ENCODE measurements at places on chromosomes 4 and X. TPM values are rescaled to one million over a fixed set of nuclear protein-coding genes. Genes with fewer than 3 reads are reported as not detected.

The KIF4A gene
- polyA plus RNA-seq: 16.1 TPM

The ASB11 gene
- not detected for polyA plus RNA-seq

The FGFBP2 gene
- polyA plus RNA-seq: not detected

The OTUD6A gene
- polyA plus RNA-seq: 0.09 TPM

The MAD2L1 gene
- polyA plus RNA-seq: 50.1 TPM

The TMSB15A gene
- 61.6 TPM for polyA plus RNA-seq

The GAGE12J gene
- polyA plus RNA-seq: not detected

The RIPPLY1 gene
- 2.6 TPM for polyA plus RNA-seq

The COX7B2 gene
- polyA plus RNA-seq: not detected

The FBXL5 gene
- polyA plus RNA-seq: 111 TPM

GRCh38 chr4:32485956-32486355, 1765.8 kb downstream of the PCDH7 start:
- DNase-seq: no peak

- no peak for DNase-seq
These were observed 39.3 kb downstream of the EVC start for GRCh38 chr4:5750052-5750945.

DNA sequence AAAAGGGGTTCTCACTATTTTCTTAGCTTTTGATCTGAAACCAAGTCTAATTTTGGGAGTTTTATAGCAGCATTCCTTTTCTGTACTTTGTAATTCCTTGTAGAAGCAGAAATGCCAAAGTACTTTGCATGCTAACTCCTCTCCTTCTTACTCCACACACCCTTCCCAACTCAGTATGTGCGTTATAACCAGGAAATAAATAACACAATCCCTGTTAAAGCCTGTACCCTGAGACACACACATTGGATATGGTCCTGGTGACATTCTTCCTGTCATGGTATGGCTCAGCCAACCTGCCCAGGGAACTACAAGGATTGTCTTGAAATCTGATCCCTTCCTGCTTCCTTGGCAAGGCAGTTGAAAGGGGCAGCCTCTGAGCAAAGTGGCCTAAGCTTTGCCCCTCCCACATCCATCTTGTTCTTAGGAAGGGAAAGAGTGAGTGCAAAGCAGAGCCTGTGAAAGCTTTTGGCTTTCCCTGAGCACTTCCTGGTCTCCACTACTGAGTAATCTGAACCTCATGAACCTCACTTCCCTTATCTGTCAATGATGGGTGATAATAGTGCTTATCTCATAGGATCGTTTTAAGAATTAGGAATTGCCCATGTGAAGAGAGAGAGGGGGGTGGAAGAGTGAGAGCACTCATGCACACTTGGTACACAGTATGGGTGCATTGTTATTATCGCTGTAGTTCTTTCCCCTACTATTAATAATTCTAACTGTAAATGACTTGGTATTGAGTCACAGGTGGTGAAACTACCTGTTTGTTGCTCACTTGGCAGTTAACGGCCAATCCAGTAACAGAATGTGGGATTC, 109.3 kb downstream of the AFF2 start:
- DNase-seq: no peak

GRCh38 chr4:170529748-170530722, 440.3 kb upstream of the AADAT start:
- no peak for DNase-seq

DNA sequence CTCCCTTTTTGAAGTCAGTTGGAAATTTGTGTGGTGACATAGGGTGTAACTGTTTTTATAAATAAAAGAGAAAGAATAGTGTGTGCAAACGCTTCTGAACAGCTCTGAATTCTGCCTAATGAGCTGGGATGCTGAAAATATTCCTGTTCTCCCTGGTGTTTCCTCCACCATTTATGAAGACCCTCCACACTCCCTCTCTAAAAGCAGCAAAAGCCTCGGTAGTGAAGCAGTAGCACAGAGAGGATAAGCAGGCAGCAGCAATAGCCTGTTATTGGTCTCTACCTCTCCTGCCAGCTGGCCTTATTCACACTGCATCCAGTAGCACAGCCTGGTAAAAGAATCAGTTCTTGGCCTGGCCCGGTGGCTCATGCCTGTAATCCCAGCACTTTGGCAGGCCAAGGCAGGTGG, 406.1 kb downstream of the IQCM start:
- DNase-seq: no peak

DNA sequence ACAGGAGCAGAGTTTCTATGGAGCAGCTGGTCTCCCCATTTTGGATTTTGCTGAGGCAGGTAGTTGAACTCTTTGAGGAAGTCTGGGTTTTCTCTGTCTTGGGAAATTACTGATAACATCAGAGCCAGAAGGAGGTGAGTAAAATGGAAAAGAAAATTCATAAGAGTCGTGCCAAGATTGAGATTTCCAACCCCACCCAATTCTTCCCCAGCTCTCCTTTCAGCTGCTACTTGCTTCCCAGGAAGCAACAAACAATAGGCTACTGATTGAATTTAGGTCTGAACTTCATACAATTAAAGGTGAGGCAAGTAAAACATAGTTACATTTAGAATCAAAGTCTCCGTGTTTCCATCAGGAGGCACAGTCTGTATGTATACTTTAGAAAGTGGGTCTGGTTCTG, 54.6 kb upstream of the EOLA2 start:
- no peak for DNase-seq

- DNase-seq: no peak
These were observed 34.8 kb downstream of the UBE2K start for GRCh38 chr4:39732728-39733127.

DNA sequence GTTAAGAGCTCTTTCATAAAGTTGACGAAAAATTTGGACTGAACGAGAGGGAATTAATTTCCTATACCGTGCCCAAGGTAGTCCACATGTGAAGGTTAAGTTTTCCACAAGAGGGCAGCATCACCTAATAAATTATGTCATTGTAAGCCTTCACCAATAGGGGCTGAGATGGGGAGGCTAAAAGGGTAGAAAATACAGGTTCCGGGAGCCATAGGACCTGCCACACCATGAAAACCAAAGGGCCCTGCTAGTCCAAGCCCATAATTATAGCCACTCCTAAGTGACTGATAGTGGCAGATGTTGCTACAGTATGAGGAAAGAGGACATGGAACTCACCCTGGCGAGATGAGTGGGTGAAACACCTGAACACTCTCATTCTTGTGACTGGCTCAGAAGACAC, 122.2 kb downstream of the SHROOM4 start:
- no peak for DNase-seq

- DNase-seq: no peak
These were observed 1473.6 kb downstream of the STIM2 start for GRCh38 chr4:28334249-28334648.

GRCh38 chr4:73213916-73214653, 44.5 kb downstream of the ANKRD17 start:
- DNase-seq: no peak

DNA sequence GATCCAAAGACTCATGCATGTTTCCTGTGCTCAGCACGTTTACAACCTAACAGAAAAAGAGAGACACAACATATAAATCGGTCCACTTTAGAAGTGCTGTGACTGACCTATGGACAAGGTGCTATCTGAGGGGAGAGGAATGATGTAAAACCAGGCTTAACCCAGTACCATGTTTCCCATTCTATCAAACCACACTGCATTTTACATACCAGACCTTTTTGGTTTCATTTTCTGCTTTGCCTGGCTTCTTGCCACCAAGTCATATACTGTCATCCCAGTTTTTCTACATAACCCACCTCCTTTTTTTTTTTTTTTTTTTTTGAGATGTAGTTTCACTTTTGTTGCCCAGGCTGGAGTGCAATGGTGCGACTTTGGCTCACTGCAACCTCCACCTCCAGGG, 82.2 kb downstream of the KLF8 start:
- no peak for DNase-seq

GRCh38 chr4:3347871-3348270, 55.0 kb downstream of the RGS12 start:
- no peak for DNase-seq

- DNase-seq: no peak
These were observed 49.0 kb downstream of the NIPAL1 start for GRCh38 chr4:48065587-48066052.

GRCh38 chr4:184439856-184440594, 34.3 kb downstream of the IRF2 start:
- no peak for DNase-seq

GRCh38 chrX:39195156-39195555, 393.9 kb downstream of the MID1IP1 start:
- no peak for DNase-seq

DNA sequence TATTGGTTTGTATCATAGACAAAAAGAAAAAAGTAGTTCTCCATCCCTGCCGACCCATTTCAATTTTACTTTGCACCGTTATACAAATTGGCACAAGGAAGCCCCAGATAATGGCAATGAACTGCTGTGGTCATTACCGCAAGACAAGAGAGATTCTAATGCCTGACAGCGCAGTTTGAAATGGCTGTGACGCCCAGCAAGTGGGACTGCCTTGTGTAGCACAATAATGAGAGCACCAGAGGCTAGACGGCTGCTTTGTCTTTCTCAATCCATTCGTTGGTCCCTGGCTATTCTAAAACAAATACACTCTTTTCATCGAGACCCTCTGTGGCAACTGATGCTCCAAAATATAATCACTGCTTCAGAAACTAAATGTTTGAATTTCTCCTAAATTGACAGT, 192.4 kb upstream of the NEIL3 start:
- no peak for DNase-seq

GRCh38 chr4:102343964-102344519, 1.2 kb downstream of the SLC39A8 start:
- peak; percentile 52 for DNase-seq

GRCh38 chr4:78923464-78924312, 15.6 kb downstream of the PAQR3 start:
- DNase-seq: no peak

- DNase-seq: no peak
These were observed 29.8 kb upstream of the KLF3 start for GRCh38 chr4:38634047-38634759.
